NCI-H69 (cell line): ENCODE measurements at places on chromosomes 2 and 18.

DNA sequence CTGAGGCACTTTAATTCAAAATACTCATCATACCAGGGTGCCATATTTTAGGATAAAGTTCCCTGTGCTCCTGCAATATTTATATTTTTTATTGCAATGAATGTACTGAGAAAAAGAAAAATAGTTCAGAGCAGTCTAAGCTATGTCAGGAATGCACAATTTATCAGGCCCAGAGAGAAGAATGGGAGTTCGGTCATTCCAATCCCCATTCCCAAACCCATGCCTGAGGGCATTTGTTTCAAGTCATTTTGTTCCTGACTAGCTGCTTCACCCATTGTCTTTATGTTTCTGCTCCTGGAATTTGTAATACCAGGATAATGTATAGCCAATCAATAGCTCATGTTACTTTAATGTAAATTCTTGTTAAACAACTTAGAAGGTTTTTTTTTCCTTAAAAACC lies 24.4 kb upstream of the FTCDNL1 start:
- no peak for DNase-seq

- DNase-seq, result no peak
These were observed 9.3 kb upstream of the CD226 start for GRCh38 chr18:69956665-69957620.

DNA sequence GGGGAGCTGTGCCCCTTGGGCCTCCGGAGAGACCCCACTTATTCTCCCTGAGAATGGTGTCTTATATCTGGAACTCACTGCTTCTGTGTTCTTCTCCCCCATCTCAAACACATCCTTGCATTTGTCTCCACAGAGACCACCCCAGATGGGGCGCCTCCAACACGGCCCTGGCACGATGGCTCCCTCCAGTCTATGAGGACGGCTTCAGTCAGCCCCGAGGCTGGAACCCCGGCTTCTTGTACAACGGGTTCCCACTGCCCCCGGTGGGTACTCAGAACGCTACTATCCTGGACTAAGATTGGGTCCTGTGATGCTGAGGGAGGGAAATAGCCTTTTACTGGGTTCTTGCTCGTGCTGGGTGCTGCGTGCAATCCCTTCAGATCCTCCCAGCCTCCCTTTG lies 40.3 kb downstream of the TPO start:
- DNase-seq, result no peak

- no peak for DNase-seq
These were observed 105.9 kb downstream of the RBMS1 start for GRCh38 chr2:160387558-160388262.

DNA sequence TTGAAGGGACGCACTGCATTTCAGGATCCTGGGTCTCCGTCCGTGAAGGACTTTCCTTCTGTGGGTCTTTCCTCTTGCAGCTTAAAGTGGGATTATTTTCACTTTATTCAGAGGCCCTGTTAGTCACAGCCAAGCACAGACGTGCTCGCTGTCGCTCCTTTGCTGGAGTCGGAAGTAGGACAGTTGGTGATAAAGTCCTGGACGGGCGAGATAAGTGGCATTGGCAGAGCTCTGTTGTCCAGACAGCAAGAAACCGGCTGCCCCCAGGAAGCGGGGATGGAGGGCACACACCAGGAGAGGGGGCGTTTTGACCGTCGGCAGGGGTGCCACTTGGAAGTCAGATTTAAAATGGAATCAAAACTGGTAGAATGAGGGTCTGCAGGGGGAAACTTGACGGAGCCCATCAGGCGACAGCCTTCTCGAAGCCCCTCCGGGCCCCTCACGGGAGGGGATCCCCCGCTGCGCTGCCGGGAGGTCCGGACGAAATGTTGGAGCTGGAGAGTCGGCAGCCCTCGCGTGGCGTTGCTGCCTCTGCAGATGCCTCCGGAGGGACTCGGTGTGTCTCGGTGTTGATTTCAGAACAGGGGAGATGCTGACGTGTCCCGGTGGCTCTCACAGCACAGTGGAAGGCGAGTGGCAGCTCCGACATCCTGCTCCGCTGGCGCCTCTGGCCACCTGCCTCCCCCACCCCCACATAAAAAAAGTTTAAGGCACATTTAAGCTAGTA lies 124.2 kb downstream of the NFATC1 start:
- DNase-seq, result no peak

- no peak for DNase-seq
These were observed 56.0 kb upstream of the RBM44 start for GRCh38 chr2:237742614-237743013.

GRCh38 chr2:173750353-173750801 lies 214.8 kb downstream of the SP3 start:
- DNase-seq, result peak; percentile 54

DNA sequence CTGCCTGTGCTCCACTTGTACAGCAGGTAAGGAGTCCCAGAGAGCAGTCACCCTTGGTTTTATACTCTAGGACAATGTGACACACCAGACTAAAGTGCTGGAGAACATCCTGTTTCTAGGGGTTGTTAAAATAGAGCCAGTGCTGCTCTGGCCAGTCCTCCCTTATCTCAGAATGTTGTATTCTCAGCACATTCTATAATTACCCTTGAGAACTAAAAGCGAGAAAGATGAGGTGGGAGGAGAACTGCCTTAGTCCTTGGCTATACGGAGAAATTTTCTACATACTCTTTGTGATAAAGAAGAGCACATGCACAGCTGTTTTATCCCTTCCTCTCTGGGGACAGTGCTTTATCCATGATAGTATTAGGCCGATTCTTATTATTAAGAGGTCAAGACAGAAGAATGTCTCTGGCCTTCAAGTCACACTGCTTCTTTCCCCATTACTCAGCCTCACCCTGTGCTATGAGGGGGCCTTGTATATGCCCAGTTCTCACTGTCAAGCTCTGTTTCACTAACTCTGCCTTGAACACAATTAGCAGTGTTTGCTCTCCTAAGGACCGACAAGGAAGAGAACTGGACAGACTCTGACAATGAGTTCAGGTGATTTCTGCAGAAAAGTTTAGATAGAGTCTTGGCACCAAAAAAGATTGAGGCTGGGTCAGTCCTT lies 385.8 kb downstream of the TRIB2 start:
- DNase-seq, result no peak

DNA sequence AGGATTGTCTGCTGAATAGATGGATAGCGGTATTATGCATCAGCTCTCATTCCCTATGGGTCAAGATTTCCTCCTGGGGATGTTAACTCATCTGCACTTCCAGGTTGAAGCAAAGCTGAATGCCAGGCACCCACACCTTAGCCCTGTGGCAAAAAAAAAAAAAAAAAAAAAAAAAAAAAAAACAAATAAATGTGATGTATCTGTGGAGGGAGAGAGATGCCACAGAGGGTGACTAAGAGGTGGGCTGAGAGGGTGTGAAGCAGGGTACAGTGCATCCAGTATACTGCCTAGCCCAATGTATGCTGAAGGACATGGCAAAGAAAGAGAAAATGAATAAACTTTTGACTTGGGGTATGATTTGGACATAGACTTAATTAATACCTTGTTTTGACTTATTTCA lies 91.4 kb downstream of the COPS8 start:
- DNase-seq, result no peak

- no peak for DNase-seq
These were observed 87.1 kb downstream of the ACKR3 start for GRCh38 chr2:236656721-236657120.

DNA sequence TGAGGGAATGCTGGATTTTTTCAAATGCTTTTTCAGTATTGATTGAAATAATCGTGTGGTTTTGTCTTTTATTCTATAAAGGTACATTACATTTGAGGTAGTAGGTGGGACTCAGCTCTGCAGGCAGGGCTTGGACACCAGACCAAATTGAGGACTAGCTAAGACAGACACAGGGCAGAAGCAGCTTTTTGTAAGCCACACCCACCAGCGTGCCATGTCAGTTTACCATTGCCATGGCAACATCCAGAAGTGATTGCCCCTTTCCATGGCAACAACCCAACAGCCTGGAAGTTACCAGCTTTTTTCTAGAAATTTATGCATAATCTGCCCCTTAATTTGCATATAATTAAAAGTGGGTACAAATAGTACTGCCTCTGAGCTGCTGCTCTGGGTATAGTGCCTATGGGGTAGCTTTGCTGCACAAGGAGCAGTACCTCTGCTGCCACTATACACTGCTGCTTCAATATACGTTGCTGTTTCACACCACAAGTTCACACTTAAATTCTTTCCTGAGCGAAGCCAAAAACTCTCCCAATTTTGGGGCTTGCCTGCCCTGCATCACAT lies 23.6 kb upstream of the VWA3B start:
- DNase-seq, result no peak

GRCh38 chr2:152370783-152371182 lies 35.8 kb downstream of the FMNL2 start:
- DNase-seq, result no peak
